Mesothelial cell of epicardium (in vitro differentiated cells): ENCODE measurements at places on chromosomes 3 and 15. TPM values are rescaled to one million over a fixed set of nuclear protein-coding genes. Genes with fewer than 3 reads are reported as not detected.
A peak's percentile ranks its signal among the peaks of the same experiment; 100 is the strongest.

GRCh38 chr3:9862391-9863057 lies 17.5 kb downstream of the CIDEC start:
- no peaks in the 10 kb centered on the region for H3K36me3 ChIP-seq
- H3K27ac ChIP-seq: no peak overlapping the region
- peak overlapping the region; percentile 47 for H3K4me3 ChIP-seq
- peak; percentile 48 for DNase-seq

Gene GOLGA6L10
- 11.0 to 11.6 TPM (median 11.1 TPM) in 3 replicates for total RNA-seq

Gene RARB
- total RNA-seq: 106 to 117 TPM (median 117 TPM) in 3 replicates

DNA sequence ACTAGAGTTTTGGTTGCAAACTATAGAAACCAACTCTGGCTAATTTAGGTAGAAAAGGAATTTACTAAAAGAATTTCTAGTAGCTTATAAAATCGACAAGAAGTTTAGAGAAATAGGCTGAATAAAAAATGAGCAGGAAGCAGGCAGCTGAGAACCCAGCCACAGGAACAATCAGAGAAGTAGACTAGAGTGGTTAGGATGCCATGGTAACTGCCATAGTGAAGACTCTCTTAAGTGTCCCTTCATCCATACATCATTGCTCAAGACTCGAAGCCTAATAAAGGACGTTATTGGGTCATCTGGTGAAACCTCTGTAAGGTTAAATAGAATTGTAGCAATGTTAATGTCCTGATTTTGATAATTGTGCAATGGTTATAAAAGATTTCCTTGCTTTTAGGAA lies 13.8 kb downstream of the AVEN start:
- no peak overlapping the region for H3K27ac ChIP-seq
- H3K4me1 ChIP-seq: peaks cover 2% of the 10 kb centered on the region
- peaks cover 8% of the 10 kb centered on the region for H3K36me3 ChIP-seq
- no peaks in the 10 kb centered on the region for H3K27me3 ChIP-seq
- no peak overlapping the region for H3K4me3 ChIP-seq

Gene CBLB
- 101 to 116 TPM (median 108 TPM) in 3 replicates for total RNA-seq

Gene IGSF10
- 5.1 to 6.0 TPM (median 5.6 TPM) in 3 replicates for total RNA-seq

Gene GPR27
- total RNA-seq: 13.4 to 16.1 TPM (median 14.2 TPM) in 3 replicates

Gene NEK11
- 9.8 to 11.3 TPM (median 11.0 TPM) in 3 replicates for total RNA-seq
